ENCODE measurements at places on chromosomes 16 and 17.

DNA sequence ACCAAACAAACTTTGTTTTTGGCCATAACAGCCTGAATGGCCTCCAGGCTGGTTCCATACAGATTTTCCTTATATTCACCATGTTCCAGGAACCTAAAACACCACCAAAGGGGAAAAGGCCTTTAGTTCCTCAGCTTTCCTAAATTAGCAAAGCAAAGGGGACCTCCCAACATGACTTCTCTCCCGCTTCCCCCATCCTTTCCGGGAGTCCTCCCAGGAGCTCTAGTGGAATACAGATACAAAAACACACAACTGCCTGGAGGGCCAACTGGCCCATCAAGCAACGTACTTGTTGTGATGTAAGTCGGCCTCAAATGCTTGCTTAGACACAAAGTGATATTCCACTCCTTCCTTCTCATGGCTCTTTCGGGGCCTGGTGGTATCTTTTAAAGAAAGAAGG lies 22.1 kb downstream of the MPP3 start:
- DNase-seq, result no peak

DNA sequence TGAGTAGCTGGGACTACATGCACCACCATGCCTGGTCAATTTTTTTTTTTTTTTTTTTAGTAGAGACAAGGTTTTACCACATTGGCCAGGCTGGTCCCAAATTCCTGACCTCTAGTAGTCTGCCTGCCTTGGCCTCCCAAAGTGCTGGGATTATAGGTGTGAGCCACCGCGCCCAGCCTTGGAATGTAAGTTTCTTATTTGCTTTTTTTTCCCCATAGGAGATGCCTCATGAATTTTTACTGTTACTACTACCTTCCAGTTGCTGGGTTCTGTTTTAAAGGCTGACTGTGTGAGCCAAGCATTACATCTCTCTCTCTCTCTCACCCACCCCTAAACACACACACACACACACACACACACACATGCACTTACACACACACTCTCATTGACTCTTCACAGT lies 112.6 kb downstream of the RGS9 start:
- no peak for DNase-seq

DNA sequence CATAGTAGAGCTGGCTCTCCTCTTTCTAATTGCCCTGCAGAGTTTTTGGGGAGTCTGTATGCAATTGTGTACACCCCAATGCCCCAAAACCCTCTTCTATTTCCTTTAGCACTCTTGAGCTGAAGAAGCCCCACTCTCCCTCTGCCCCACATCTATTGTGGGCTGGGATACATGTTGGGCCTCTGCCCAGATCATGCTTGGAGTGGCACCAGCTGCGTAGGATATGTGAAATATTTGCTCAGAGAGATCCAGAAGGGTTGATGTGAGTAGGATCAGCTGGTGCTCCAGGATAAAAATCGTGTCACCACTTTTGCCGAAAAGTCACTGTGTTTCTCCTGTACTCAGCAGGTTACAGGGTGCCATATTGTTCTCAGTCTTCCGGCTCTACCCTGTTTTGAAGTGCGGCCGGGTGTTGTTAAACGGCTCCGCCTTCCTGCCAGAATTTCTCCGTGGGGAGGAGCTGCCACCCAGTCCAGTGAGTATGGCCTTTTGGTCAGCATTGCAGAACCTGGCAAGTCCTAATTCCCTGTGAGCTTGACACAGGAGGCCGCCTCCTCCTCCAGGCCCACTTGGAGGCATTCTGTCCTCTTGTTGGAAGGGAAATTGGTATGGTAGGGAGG lies 664.5 kb downstream of the WWOX start:
- DNase-seq, result no peak

GRCh38 chr17:56478836-56479447 lies 114.6 kb upstream of the NOG start:
- DNase-seq, result no peak

DNA sequence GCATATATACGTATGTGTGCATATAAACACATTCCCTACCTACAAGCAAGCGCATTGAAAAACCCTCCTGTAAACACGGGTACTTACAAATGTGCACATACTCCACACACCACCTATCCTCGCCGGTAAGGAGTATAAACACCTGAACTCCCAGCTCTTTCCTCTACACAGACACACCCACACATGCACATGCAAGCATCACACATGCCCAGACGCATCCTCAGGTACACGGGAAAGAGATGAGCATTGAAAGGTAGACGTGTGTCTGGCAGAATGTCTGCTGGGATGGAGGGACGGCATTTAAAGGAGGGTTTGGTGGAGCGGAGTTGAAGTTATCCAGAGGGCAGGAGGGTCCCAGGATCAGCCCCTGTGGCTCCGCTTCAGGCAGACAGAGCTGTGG lies 4.7 kb upstream of the SMTNL2 start:
- no peak for DNase-seq

DNA sequence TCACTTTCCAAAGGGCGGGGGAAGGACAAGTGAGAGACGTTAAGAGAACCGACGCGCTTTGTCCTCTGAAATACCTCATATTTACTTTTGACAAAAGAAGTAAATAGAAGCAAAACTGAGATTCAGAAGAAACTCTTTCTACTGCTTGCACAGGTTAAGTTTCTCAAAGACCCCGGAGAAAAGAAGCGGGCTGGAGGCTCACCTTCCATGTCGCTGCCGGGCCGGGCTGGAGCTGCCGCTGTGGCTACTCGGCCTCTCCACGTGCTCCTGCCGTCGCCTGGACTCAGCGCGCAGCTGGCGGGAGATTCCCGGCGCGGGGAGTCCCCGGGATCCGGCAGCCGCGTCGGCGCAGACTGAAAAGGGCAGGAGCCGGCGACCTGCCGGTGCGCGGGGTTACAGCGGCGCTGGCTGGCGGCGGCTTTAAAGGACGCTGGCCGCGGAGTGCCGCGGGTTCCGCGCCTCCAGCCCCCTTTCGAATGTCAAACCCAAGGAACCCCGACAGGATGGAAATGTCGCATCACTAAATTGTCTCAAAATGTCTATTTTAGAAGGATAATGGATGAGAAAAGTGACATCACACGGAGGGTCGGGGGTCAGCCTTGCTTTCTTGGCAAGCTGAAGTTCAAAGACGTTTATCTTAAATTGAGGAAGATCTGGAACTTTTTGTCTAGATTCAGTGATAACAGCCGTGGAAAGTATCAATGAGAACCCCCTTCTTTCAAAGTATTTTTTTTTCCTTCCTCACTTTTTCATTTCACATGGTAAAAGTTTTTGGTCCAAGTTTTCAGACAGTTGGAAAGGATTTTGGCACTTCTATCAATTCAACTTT lies at the start of gene IKZF3:
IKZF3 (minus strand) TSS at position 395 of the 829 bp plus-strand sequence; CDS start at position 209, 186 bp downstream.
- peak; percentile 74 for DNase-seq

DNA sequence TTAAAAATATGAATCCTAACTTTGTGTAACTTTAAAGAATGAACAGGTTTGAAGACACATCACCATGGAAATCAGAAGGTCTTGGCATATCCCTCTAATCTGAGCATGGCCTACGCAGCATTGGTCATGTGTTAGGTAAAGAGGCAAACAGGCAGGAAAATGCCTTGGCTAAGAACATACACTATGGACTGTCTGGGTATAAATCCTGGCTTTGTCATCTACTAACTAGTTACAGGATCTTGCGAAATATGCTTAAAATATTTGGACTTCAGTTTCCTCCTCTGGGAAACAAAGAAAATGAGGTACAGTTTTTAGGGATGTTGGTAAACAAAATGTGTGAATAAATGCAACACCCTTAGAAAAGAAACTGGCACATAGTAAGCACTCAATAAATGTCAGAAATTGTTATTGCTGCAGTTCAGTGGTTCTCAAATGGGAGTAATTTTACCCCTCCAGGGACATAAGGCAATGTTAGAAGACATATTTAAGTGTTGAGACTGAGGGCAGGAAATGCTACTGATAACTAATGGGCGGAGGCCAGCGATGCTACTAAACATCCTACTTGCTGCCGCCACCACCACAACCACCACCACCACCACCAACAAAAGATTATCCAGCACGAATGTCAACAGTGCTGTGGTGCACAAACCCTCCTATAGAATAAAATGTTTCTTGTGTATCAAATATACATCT lies 770.8 kb upstream of the SOX9 start:
- no peak for DNase-seq

DNA sequence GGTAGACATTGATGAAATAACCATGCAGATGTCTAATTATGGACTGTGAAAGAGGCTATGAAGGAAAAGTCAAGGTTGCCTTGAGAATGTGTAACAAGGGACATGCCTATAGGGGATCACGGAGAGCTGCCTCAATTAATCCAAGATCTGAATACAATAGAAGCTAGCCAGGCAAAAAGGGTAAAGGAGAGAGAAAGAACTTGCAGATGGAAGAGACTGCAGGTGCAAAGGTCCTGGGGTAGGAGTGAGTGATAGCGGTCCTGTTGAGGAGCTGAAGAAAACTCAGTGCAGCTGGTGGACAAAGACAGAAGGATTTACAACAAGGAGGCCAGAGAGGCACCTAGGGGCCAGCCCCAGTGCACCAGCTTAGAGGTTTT lies 15.9 kb upstream of the TNS4 start:
- no peak for DNase-seq
